Thoracic aorta (tissue), 2 donors: ENCODE measurements at places on chromosomes 1 and 21.

DNA sequence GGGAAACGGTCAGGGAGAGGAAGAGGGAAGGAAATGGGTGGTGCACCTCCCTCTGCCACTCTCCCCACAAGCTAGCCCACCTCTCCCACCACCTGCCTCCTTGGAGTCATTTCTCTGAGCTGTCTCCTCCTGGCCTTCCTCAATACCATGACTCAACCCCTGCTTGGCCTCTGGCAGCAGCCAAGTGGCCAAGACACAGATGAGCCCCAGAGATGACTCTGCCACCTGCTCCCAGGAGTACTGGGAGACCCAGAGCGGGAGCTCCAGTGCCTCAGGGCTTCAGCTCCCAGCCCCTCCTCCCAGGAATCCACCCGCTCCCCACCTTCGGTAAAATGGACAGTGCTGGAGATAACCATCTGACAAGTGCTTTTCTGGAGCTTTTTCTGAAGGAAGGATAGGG lies 2.6 kb downstream of the S100A16 start:
- no peak for DNase-seq

- DNase-seq: no peak
Observed at GRCh38 chr1:43893006-43893405, 40.6 kb upstream of the ARTN start.

- DNase-seq: no peak
Observed at GRCh38 chr1:232213928-232214327, 416.0 kb downstream of the SIPA1L2 start.

- no peak for DNase-seq
Observed at GRCh38 chr1:177926201-177926600, 43.7 kb downstream of the SEC16B start.
